ENCODE measurements at places on chromosomes 3 and 15.
A peak's percentile ranks its signal among the peaks of the same experiment; 100 is the strongest.

- peak; percentile 61 for DNase-seq
Observed at GRCh38 chr15:61155741-61156700, 73.1 kb downstream of the RORA start.

DNA sequence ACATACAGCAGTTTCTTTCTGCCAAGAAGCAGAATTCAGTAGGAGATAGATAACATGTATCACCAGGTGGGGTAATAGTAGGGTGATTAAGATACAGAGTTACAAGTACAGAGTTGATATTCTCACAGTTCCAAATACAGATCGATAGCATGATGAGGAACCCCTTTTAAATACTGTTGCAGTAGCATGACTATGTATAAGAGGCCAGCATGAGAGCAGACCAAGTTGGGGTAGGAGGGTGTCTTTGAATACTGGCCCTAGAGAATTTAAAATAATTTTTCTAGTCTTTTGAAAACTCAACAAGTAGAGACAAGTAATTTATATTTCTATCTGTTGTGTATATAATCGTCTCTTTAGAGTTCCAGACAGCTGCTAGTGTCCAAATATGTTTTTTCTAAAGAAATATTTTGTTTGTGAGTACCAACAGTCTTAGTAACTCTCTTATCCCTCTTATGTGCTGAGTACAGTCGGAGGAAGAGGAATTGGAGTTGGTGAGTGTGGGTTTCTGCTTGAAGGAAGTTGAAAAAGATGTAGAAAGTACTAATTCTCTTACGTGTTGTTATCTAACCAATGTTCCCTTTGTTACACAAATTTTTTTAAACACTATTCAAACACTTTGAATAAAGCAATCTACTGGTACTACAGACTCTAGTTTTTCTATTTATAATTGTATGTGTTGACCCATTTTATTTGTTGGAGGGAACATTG is 30.2 kb downstream of the LYSMD4 start:
- no peak for DNase-seq

DNA sequence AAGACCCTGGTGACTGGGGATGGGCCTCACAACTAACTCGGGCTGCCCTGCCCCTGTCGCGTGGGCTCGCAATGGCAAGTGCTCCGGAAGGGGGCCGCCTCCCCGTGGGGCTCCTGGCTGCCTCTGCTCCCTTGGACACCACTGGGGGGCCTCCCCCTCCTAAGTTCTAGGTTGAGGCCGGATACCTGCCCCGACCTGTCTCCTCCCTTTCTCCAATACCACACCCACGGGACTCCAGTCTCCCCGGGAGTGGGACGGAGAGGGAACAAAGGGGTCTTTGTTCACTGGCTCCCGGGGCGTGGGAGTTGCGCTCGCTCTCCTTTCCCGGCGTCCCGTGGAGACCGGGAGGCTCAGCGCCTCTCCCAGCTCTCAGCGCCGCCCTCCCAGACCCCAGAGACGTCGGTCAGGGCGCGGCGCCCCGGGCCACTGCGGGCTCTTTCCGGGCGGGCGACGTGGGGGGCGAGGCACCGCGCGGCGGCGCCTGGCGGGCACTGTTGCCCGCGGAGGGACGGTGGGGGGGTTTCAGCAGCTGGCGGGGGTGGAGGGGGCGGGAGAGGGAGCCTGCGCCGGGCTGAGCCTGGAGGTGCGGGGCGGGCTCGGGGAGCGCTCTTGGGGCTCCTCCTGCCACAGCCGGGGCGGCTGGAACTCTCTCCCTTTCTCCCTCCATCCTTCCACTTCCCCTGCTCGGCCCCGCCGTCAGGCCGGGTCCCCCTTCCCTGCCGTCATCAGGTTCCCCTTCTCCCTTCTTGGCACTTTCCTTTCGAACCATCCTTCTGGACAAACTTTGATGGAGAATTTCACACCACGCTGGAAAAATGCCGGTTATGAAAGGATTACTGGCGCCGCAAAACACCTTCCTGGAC is at the start of gene KCNH8:
TSS of gene KCNH8 (plus strand) at position 606 of the 863 bp plus-strand sequence. CDS start at position 816, 210 bp downstream.
- DNase-seq = peak; percentile 29

DNA sequence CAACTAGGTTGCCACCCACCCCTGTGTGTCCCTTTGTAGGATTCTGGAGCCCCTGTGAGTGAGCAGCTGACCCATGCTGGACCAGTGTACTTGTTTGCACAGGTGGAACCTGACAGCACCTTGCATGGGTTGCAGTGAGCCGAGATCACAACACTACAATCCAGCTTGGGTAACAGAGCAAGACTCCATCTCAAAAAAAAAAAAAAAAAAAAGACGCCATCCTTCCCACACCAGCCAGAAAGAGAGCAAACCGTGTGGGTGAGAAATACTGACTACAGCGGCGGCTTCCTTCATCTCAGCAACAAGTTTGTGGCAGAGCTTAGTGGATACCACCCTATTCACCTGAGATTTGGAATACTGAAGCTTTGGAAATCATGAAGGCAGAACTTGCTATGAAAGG is 746 bp upstream of the CD80 start:
- DNase-seq = no peak

DNA sequence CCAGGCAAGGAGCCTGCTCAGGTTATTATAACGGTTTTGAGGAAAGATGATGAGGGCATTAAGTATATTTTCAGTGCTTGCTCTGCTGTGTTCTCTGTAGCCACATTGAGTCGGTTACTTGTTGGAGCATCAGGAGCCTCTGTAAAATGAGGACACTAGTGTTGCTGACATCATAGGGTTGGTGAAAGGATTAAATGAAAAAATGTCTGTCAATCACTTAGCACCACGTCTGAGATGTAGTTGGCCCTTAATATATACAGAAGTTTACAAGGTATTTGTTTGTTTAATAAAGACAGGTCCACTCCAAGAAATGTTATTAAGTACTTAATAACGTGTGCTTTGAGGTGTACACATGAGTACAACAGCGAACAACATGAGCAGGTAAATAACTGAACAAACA is 735 bp upstream of the SLC25A26 start:
- DNase-seq = no peak

DNA sequence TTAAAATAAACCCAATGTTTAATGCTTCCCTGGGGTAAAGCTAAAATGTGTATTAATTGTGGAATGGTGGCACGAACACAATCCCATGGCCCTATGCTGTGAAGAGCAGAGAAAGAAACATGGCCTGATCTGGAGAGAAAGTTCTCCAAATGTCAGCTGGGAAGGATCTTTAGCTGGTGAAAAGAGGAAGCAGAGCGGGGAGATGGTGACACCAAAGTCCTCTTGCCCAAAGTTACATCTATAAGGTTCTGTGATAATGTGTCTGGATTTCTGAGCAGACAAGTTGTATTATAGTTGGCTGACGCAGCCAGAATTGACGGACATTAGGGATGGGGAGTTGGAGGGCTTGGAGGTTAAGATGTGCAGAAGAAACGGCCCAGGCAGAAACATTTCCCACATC is 196.2 kb downstream of the CHST2 start:
- no peak for DNase-seq

DNA sequence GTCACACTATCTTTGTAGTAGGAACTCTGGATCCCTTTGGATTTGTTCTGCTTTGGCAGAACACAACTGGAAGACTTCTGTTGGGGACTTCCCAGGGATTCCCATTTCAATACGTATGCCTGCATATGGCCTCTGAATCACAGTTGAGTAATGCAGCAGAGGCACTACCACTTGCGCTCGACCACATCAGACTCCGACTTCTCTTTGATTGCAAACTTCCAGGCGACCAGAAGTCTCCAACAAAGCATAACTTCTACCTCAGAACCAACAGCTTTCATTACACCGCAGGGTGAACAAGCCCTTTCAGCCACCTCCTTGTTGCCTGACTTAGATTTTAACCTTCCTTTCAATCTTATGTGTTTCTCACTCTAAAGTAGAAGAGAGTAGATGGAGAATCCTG is 924.4 kb downstream of the IGSF11 start:
- DNase-seq = no peak

DNA sequence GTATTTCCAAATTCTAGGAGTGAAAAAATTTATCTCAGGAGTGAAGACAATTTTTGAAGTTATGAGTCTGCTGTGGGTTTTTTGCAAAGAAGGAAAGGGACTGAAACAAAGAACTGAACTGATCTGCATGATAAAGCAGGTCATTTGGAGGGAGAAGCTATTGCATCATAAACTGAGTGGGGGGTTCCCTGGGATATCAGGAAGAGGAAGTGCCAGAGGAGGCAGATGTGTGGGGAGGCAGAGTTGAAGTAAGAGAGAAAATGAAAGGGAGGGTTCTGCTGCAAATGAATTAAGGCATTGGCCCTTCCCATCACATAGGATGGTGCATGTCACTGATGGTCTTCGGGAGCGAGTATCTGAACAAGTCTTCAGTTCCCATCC is 379.2 kb downstream of the VPS13C start:
- DNase-seq = no peak

DNA sequence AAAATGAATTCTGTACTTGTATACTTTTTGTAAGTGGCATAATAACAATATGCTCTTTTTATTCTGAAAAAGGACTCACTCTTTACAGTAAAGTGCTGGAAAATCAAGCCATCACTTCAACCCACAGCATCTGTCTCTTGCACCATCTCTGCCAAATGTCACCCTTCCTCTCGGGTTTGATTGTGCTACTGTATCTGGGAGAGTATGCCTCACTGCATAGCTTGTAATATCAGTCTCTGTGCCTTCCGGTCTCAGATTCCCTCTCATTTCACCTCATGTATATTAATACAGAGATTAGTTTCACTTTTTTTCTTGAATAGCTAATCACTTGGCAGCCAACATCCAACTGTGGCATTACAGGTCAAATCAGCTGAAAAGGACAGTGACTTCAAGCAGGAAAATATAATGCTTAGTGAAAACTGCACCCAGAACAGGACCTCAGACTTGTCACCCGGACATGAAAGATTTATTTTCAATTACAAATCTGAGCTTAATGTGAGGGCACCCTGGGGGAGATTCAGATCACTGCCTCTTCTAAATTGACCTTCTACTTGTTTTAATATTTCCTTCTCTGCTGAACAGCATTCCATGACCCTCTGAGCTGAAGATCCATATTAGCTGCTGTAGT is 605.8 kb upstream of the NAALADL2 start:
- DNase-seq = no peak

GRCh38 chr15:69499521-69500211 is 47.0 kb downstream of the RPLP1 start:
- DNase-seq = peak; percentile 50

DNA sequence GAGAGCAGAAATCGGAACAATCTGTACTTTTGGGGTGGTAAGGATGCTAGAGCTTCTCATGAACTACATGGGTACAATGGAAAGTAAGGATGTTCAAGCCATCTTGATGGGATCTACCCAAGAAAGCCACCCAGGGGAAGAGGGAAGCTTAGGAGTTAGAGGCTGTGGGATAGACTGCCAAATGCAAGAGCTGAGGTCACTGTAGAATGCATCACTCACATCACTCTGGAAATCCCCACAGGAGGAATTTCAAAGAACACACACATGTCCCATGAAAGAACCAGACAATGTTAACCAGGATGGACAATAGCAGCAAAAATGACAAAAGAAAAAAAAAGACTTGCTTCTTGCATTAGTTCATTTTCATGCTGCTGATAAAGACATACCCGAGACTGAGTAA is 32.8 kb upstream of the UBE2E2 start:
- DNase-seq = no peak

GRCh38 chr3:187237741-187238140 is 40.5 kb downstream of the RTP1 start:
- no peak for DNase-seq
